ENCODE measurements at places on chromosomes 13 and 19.

DNA sequence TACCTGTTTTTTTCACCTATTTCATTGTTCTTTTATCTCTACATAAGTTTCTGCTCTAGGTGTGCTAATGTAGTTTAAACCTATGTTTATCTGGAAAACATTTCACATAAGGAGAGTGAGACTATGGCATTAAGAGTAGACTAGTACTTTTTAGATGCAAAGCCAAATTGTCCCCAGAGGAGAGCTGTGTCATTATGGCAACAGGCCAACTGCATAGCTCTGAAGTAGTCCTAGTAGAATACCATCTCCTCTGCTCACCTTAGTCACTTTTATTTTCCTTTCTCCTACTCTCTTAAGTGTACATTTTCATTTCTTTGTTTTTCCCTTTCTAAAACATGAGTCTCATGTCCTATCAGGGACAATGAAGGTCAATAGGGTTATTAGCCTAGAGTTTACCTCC, 123.1 kb downstream of the ITGBL1 start:
- no peak for DNase-seq

- DNase-seq = no peak
Measured at GRCh38 chr13:45658586-45659235, 43.2 kb upstream of the ERICH6B start.

DNA sequence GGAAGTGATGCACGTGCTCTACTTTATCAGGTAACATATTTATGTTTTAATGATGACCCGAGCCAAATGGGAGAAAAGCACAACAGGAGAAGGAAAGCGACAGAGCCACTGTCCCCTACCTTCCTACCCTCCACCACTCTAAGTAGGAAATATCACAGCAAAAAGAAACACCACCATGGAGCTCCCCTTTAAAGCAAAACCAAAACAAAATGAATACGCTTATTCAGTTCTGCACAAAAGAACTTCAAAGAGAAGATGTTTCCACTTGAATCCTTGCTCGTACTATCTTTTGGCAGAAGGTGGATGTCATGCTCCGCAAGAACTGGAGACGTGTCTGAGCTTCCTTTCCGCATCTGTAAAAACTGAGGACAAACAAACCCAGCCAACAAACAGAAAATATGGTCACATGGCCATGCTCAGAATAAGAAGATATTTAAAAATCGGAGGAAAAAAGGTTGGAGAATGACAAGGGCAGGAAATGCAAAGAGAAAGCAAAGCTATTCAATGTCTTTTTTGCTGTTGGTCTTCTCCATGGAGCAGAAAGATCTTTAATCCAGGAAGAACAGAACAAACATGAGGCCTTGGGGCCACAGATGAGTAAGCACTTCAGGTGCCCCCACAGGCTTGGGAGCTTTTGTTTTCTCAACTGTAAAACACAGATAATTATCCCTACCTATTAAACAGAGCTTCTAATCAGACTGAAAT, 19.5 kb downstream of the N4BP2L1 start:
- DNase-seq = no peak

GRCh38 chr13:21034603-21035191, 26.7 kb downstream of the LATS2 start:
- no peak for DNase-seq

DNA sequence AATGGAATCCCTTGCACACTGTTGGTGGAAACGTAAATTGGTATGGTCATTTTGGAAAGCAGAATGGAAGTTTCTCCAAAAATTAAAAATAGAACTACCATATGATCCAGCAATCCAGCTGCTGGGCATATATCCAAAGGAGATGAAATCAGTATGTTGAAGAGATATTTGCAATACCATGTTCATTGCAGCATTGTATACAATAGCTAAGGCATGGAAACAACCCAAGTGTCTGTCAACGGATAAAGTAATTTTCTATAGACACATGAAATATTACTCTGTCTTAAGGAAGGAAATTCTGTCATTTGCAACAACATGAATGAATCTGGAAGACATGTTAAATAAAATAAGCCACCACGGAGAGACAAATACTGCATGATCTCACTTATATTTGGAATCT, 124.7 kb downstream of the GPC5 start:
- DNase-seq = no peak

DNA sequence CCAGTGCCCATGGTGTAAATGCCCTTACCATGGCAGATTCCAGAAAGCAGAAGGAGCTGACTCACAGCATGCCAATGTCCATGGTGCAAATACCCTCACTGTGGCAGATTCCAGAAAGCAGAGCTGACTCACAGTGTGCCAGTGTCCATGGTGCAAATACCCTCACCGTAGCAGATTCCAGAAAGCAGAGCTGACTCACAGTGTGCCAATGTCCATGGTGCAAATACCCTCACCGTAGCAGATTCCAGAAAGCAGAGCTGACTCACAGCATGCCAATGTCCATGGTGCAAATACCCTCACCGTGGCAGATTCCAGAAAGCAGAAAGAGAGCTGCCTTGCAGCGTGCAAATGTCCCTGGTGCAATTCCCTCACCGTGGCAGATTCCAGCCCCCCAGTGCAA, 163.8 kb upstream of the SOX1 start:
- DNase-seq = no peak
